ENCODE measurements at places on chromosomes 16 and 17. TPM values are rescaled to one million over a fixed set of nuclear protein-coding genes. Genes with fewer than 3 reads are reported as not detected.

NPIPB13 gene
- 4.5 TPM for total RNA-seq

SPN gene
- 7.0 TPM for total RNA-seq

NTN3 gene
- 13.0 TPM for total RNA-seq

DNASE1L2 gene
- 1.3 TPM for total RNA-seq

IRX6 gene
- 4.0 TPM for total RNA-seq

KRTAP16-1 gene
- total RNA-seq: not detected

PDIA2 gene
- total RNA-seq: 0.47 TPM

MPP3 gene
- total RNA-seq: 10.0 TPM

XYLT1 gene
- total RNA-seq: 17.7 TPM

UNC119 gene
- 102 TPM for total RNA-seq

WFIKKN1 gene
- total RNA-seq: 1.8 TPM

MCRIP1 gene
- 95.2 TPM for total RNA-seq
